GM20000 (cell line): ENCODE measurements at places on chromosomes 1 and 21.

- DNase-seq = no peak
Observed at GRCh38 chr1:65904681-65905083, 112.0 kb downstream of the PDE4B start.

GRCh38 chr1:42742141-42742540, 2.1 kb upstream of the CLDN19 start:
- no peak for DNase-seq

- DNase-seq = no peak
Observed at GRCh38 chr1:98267423-98267822, 346.6 kb upstream of the DPYD start.

- DNase-seq = no peak
Observed at GRCh38 chr1:206427291-206427690, 43.0 kb upstream of the IKBKE start.

GRCh38 chr1:211591980-211592493, 13.1 kb upstream of the SLC30A1 start:
- no peak for DNase-seq

DNA sequence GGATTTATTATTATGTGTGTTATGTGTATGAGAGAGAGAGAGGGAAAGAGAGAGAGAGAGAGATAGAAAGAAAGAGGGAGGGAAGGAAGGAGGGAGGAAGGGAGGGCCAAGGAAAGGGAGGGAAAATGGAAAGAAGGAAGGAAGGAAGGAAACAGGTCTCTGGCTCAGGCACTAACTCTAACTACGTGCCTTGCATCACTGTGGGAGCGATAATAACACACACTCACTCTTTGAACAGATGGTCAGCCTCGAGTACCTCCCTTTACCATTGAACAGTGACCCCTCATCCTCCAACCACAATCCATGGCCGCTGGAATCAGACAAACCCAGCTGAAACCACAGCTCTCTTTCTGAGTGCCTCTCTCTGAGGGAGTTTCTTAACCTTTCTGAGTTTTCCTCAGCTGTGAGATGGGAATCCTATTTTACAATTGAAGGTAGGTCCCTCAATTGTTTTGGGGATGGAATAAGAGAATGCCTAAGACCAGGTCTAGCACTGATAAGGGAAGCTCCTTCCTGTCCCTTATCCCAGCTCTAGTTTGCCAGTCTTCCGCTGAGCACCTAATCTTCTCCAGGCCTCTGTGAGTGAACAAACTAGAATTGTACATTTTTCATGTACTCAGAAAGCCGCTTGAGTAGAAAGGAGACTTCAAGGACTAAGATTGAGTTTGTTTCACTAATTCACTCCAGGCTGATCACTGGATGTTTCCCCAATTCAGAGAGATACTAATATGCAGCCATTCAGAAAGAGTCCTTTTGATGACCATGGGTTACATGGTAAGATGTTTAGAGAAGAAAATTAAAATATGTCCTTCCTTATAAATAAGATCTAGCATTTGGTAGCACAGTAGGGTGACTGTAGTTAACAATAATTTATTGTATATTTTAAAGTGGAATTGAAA, 62.8 kb downstream of the IRF2BP2 start:
- DNase-seq = no peak
